ENCODE measurements at places on chromosomes 6 and 20. TPM values are rescaled to one million over a fixed set of nuclear protein-coding genes. Genes with fewer than 3 reads are reported as not detected.

NINL gene
- 14.9 TPM for total RNA-seq

TINAG gene
- total RNA-seq, result not detected

EPPIN gene
- not detected for total RNA-seq

WTAP gene
- 65.5 TPM for total RNA-seq

LTV1 gene
- total RNA-seq, result 29.6 TPM

ENPP5 gene
- not detected for total RNA-seq

HSPA1L gene
- total RNA-seq, result 1.2 TPM

IL17F gene
- total RNA-seq, result not detected

MCCD1 gene
- not detected for total RNA-seq

MCUR1 gene
- 9.0 TPM for total RNA-seq

SOBP gene
- 0.60 TPM for total RNA-seq

UNC93A gene
- not detected for total RNA-seq

PAX1 gene
- total RNA-seq, result 0.02 TPM

PI16 gene
- total RNA-seq, result 0.07 TPM

HLA-DPA1 gene
- total RNA-seq, result not detected

PHIP gene
- 4.3 TPM for total RNA-seq

FOXC1 gene
- total RNA-seq, result 6.4 TPM

TBX18 gene
- total RNA-seq, result 18.9 TPM

TFAP2C gene
- 11.7 TPM for total RNA-seq

MAPK14 gene
- total RNA-seq, result 26.4 TPM

CLPSL1 gene
- not detected for total RNA-seq

TGM3 gene
- 0.05 TPM for total RNA-seq

ZBTB24 gene
- total RNA-seq, result 4.8 TPM

WFDC12 gene
- not detected for total RNA-seq

RIPOR3 gene
- total RNA-seq, result 0.02 TPM

HCRTR2 gene
- total RNA-seq, result not detected

DEFB112 gene
- total RNA-seq, result not detected

NKX2-4 gene
- not detected for total RNA-seq

EBF4 gene
- total RNA-seq, result 3.2 TPM

SDCBP2 gene
- total RNA-seq, result 1.8 TPM

C20orf141 gene
- total RNA-seq, result 0.49 TPM

GPR31 gene
- total RNA-seq, result not detected

CABLES2 gene
- total RNA-seq, result 5.5 TPM

SLC13A3 gene
- total RNA-seq, result 0.02 TPM
